ENCODE measurements at places on chromosomes 11 and 22.
A peak's percentile ranks its signal among the peaks of the same experiment; 100 is the strongest.

DNA sequence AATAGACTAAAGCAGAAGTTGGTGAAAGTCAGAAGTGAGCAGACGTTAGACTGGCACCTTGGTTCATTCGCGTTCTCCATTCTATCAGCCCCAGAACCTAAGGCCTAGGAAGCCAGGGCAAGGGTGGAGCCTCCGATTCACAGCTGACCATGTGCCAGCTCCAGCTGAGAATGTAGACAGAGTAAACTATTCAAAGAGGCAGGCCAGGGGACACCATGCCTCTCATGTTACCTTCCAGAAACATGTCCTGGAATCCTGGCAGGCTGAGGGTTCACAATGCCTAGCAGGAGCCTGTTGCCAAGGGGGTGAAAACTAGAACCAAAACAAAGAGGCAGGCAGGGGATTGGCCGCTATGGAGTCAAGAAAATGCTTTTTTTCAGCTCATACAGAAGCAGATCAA lies 224.4 kb upstream of the POU2AF2 start:
- peak; percentile 45 for DNase-seq

GRCh38 chr11:48011102-48011797 lies 30.9 kb downstream of the PTPRJ start:
- DNase-seq = no peak

GRCh38 chr22:44217346-44217745 lies 36.6 kb downstream of the PARVG start:
- no peak for DNase-seq

GRCh38 chr22:45907996-45908395 lies 69.0 kb downstream of the WNT7B start:
- DNase-seq = no peak

- no peak for DNase-seq
Observed at GRCh38 chr22:23197836-23198235, 17.5 kb downstream of the BCR start.

DNA sequence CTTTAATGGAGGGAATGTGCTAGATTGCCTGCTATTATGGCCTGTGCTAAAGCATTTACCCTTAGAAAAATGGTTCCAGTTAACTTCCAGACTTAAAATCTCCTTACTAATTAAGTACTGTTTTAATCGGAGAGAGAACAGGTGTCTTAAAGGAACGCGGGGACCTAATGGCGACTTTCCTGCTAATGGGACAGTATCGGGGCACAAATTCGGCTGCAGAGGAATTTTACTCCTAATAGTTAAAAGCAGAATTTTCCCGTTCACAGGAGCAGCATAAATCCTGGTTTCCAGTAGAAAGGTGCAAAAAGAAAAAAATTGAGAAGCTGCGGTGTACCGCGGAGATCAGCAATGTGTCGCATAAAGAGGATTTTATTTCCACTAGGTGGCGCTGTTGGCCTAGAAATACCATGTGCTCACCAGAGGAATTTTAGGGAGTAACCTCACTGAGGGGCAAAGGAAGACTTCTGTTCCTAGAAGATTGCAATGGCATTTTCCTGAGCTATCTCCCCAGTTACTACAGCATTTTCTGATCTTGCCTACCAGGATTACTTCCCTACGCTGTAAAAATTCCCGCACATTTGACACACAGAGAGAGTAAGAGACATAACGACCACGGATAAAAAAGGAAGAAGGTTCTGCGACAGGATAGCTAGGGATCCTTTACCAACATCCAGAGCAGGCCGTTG lies 44.5 kb downstream of the ZNF280B start:
- peak; percentile 85 for DNase-seq

DNA sequence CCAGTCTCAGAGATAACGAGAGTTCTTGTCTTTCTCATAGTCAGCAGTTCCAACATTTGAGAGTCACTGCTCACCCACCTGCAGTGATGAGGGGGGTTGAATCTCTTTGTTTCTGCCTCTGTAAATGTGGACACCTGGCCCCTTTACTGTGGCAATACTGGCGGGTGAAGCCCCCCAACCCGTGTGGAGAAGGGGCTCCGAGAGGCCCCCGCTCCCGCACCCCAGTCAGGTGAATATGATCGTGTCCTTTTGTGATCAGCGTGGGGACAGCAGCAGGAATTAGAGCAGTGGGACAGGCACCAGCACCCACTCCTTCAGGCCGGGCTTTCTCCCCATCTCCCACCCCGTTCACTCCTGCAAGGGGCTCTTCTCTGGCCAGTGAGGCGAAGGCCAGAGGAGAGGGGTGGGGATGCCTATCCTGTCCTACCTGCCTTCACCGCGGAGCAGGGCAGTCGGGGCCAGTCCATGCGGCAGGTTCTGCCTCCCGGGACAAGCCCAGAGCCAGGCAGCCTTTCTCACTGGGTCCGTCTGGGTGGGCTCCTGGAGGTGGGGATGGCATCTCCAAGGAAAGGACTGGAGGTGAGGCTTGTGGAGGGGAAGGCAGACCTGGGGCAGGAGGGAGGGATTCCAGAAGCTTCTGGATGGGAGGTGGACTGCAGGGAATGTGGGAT lies 12.7 kb upstream of the CELSR1 start:
- DNase-seq = no peak

DNA sequence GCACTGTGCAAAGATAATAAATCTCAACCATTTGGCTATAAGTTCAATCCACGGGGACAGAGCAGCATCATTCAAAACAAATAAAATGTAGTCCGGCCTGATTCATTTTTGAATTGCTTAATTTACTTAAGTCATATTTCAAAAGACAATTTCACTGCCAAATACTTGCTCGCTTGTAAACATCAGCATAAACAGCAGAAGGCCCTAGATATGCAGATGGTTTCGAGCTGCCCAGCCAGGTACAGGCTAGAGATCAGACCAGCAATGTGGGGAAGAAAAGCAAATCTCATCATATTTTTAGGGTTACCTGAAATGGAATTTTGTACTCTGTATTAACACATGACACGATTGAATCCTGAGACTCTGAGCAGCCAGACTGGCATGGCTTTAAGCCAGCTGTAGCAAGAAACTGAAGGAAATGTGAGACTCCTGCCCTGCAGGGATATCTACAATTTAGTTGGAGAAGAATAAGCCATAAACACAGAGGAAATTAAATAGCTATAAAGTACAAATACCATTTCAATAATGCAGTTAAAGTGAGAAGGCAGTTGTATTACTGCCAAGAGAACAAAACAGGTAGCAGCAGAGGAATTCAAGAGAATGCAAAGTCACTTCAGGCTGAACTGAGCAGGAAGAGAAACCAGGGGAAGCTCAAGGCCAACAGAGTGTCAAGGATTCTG lies 440.3 kb downstream of the ETS1 start:
- peak; percentile 35 for DNase-seq

DNA sequence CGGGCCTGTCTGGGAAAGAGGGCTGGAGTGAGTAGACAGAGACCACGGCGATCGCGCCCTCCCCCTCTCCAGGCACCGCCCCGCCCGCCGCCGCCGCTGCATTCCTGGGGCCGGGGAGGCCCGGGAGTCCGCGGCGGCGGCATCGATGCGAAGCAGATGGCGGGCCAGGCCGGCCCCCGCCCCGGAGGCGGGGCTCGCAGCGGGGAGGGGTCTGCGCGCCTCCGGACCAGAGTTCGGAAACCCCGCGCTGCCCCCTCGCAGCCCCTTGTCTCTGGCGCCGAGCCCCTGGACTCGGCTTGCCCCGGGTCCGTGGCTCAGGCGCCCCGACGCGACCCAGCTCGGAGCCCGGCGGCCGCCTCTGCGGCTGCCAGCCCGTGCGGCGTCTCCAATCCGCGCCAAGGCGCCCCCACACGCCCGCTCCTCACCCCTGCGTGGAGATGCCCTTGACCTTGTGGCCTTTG lies 1.3 kb downstream of the SCARF2 start:
- peak; percentile 86 for DNase-seq

- no peak for DNase-seq
Observed at GRCh38 chr22:28405588-28405987, 274.1 kb downstream of the TTC28 start.

DNA sequence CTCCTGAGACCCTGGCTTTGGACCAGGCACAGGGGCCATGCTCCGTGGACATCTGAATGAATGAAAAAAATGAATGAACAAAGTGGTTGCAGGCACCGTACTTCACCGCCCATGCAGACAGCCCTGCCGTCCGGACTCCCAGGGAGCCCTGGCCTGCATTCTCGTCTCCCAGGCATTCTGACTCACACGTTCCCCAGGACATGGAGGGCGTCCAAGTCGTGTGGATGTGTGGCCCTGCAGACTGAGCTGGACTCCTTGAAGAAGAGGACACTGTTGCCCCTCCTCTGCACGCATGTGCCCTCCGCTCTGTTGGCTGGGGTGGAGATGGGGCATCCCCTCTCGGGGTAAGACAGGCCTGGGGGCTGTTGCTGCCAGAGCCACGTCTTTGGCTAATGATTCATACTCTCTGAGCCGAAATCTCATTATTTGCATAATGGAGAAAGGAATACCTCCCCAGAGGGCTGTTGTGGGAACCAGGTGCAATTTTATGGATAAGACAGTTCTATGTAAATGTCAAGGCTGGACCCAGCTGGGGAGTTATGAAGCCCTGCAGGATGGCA lies 49.7 kb downstream of the RTL6 start:
- peak; percentile 97 for DNase-seq

DNA sequence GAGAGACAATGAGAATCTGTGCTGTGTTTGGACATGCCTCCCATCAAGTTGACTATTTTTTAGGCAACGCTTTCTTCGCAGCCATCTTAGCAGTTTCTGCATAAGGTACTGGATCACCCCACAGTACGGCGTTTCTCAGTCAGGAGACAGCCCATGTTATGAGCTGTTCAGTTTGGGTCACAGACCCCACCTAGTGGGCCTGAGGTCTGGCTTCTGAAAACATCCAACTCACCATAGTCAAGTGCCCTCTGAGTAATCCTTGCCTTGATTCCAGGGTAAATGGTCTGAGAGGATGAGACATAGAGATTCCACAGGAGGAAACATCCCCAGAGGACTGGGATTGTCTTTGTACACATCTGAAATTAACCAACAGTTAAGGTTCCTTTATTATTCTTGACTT lies 7.2 kb downstream of the BPIFC start:
- no peak for DNase-seq

DNA sequence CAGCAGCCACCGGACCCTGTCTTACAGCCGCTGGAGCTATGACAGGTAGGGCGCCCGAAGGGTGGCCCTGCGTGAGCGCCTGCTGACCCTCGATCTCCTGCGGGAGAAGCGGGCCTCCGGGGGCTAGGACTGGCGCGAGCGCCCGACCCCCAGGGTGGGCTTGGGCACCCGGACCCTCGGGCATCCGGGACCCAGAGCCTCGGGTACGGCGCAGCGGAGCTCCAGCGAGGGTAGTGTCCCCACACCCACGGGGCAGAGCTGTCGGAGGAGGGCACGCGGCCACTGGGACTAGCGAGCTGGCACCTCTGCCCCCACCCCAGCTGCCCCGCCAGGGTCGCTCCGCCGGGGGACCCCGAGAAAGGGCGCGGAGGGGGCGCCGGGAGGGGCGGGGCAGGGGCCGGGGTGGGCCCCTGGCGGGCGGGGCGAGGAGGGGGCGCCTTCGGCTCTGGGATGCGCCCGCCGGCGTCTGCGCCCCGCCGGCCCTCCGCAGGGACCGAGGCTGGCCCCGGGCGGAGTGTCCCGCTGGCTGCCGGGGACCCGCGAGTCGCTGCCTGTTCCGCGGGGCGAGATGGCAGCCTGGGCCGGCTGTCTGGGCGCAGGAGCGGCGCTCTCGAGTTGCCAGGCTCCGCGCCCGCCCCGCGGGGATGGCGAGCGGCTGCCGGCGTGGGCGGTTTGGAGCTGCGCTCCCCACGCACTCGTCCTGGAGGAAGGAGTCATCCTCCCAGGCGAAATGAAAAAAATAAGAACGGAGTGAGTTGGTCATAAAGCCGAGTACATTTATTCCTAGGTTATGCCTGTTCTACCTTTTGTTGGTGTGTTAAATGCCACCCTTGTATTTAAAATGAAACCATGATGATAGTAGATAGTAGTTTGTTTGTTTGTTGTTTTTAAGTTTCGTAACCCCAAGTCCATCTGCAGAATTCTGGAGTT lies 32.4 kb downstream of the EIF3F start:
- DNase-seq = peak; percentile 74

DNA sequence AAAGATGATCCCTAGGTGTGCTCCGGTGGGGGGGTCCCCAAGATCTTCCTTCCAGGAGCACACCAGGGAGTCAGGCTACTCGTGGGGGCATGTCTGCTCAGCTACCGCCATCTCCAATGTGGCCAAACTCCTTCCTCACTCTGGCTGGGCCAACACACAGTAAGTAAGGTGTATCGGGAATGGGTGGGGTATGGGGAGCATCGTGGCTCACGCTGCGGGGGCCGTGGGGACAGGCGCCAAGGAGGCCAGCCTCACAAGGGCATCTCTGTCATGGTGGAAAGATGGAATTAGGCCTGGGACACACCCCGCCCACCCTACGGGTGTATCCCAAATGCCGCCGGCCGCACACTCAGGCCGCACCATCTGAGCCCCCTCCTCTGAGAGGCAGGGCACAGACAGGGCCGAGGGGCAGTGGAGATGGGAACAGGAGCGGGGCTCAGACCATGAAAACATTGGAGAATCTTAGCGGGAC lies 8.3 kb downstream of the IGF2 start:
- DNase-seq = no peak

DNA sequence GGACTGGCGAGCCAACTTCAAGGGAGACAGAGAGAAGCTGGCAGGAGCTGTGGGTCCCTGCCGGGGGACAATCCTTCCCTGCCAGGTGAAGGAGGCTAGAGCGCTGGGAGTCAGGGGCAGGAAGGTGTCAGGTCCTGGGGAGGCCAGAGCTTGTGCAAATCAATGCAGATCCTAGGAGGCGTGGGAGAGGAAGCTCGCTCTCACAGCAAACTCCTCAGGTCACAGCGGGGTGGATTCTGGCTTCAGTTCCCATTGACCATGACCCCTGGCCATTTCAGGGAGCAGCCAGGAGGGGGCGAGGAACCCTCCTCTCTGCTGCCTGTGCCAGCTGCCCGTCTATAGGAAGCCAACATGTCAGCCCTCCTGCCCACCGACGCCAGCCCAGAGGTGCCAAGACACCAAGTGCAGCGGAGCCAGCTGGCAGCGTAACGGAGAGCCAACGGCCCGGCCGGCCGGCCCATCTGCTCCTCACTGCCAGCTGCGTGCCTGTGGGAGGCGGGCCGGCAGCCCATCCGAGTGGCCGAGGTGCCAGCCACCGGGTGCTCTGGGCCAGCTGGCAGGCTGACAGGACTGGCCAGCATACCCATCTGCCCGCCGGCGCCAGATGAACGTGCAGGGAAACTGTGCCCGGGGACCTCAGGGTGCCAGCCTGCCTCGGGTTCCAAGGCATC lies 374.8 kb downstream of the MIAT start:
- no peak for DNase-seq

GRCh38 chr11:64065712-64066111 lies 30.0 kb downstream of the FLRT1 start:
- no peak for DNase-seq

DNA sequence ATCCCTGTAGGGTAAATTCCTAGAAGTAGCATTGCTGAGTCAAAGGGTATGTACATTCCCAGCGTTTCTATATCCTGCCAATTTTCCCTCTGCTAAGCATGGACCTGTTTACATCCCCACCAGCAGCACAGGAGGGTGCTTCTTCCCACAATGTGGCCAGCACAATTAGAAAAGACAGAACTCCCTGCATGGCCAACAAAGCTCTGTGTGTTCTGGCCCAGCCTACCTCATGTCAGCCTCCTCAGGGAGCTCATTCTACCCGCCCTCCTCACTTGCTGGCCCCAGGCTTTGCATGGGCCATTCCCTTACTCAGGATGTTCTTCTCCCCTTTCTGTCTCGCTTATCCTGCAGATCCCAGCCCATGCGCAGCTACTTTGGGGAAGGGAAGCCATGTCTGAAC lies 186.1 kb downstream of the DSCAML1 start:
- DNase-seq = no peak

All from adipocyte (in vitro differentiated cells).